ENCODE measurements at places on chromosomes 3 and 15.
A peak's percentile ranks its signal among the peaks of the same experiment; 100 is the strongest.

- DNase-seq, result no peak
Measured at GRCh38 chr3:123587401-123587800, 2.5 kb upstream of the HACD2 start.

GRCh38 chr3:126191246-126191645 is 10.9 kb upstream of the ALDH1L1 start:
- DNase-seq, result no peak

DNA sequence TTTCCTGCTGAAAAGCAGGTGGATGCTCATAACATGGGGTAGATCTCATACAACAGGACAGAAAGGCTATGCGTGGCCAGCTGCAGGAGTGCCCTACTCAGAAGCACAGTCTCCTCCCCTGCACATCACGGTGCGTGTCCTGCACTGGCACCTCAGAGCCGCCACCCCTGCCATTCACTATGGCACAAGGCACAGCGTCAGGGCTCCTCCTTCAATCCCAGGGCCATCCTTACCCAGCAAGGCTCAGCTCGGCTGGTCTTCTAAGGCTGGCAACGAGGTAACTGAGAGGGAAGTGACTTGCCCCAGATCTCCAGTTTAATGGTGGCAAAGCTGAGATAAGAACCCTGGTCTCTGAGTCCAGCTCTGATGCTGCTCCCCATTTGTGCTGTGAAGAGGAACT is 97.1 kb downstream of the CPN2 start:
- peak; percentile 0 for DNase-seq

DNA sequence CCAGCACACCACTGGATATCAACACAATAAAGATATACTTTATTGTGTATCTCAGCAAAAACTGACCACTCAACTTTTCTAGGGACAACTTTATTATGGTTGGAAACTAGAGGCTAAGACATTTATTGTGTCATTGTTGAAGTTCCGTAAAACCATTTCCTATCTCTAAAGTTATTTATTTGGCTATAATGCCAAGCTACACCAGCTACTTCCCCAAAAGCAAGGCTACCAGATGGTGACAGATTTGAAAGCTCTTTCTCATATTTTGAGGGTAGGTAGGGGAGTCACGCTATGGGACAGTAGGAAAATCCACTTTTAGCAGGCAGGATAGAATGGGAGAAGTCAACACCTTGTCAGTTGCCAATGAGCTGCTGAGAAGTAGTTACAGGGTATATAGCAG is 834.6 kb upstream of the CFAP20DC start:
- DNase-seq, result no peak

DNA sequence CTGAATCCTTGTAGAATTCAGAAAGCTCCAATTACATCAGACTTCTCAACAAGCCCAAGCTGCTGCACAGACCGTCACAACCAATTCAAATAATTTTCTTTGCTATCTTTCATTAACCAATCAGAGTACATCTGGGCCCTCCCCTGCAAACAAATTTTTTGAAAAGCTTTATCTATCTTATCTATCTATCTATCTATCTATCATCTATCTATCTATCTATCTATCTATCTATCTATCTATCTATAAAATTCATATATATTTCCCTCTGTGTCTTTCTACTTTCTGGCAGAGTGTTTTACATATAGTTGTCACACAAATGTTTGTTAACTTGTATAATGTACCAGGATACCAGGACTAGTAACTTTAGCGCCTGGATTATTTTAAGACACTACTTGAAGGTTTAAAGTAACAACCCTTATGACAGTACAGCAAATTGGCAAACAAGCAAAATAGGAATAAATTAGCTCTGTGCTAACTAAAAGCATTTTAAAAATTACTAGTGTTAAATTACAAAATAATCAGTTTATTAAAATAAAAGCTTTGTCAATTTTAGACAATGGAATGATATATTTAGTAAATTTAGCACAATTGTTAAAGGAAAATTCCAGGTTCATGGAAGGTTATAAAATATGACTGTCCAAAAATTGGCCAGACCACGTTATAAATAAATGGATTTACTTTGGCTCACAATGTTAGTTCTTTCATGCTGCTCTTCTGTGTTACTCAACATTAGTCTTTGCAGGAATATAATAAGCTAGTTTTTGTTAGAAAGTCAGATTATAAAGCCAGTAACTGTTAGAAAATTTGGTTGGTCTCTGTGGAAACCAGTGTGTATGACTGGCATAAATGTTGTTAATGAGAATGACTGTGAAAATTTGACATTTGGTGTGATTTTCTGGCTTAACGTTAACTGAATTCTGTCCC is 138.6 kb downstream of the SUCNR1 start:
- no peak for DNase-seq

GRCh38 chr3:47227678-47228077 is 54.9 kb downstream of the KIF9 start:
- no peak for DNase-seq

Data from SK-N-DZ (cell line).